ENCODE measurements at places on chromosomes 5 and 9.

DNA sequence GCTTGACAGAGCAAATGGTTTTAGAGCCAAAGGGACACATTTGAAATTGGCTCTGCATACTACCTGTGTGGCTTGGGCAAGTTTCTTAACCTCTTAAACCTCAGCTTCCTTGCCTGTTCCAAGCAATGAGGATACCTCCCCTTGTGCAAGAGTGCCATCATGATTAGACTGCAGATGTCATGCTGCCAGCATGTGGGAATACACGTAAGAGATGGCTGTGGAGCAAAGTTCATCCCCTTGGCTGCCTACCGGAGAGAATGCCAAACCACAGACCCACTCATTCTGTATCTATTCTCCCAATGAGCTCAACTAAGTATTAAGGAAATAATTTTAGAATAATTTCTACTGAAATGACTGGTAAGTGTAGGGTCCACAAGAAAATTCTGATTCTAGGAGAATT lies 101.3 kb downstream of the WDR41 start:
- DNase-seq, result no peak

GRCh38 chr9:126398403-126399058 lies 71.9 kb downstream of the MVB12B start:
- peak; percentile 79 for DNase-seq

- DNase-seq, result no peak
These were observed 69.0 kb downstream of the ADAMTSL1 start for GRCh38 chr9:18542837-18543405.

DNA sequence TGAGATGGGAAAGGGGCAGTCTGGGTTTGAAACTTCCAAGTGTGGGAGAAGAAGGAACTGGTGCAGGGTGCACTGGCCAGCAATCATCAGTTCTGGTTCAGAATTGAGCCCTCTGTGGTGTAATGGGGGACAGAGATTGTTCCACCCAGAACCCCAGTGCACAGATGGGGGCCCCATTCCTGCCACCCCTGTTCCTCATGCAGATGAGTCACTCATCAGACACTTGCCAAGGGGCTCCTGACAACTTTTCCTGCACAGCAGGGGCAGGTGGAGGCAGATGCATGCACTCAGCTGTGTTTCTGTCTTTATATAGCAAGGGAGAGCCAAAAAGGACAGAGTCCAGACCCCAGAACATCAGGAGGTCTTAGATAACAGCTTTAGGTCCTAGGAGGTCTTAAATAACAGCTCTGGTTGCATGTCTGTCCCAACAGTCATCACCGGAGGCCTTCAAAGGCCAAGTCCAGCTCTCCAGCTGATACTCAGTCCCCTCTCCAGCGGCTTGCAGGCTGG lies 252.9 kb downstream of the HSPA4 start:
- no peak for DNase-seq

DNA sequence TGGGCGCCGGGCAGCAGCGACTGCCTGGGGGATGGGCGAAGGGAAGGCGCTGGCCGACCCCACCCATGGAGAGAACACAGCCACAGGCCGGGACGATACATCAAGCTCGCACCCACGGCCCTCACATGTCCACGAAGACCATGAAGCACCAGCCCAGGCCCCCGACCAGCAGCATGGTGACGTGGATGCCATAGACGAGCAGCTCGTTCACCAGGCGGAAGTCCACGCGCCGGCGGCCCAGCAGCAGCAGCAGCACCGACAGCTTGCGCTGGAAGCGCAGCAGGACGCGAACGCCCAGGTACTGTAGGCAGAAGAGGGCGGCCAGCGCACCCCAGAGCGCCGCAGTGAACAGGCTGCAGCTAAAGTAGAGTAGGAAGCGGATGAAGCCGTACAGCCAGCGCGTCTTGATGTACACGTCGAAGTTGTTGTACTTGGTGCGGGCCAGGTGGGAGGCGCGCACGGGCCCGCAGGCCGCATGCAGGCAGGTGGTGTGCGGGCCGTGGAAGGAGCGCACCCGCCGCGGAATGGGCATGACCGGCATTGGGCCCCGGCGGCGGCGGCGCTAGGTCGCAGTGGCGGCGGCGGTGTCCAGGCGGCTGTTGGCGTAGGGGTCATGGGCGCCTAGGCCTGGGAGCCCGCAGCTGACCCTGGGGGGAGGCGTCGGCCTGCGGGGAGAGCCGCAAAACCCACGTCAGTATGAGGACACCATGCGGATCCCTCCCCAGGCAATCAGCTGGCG lies 2.1 kb downstream of the TMEM250 start:
- DNase-seq, result no peak

Measured in CD4-positive, alpha-beta T cell treated with Interleukin-17A for 4 hours (primary cell).